ENCODE measurements at places on chromosomes 1 and 21. TPM values are rescaled to one million over a fixed set of nuclear protein-coding genes. Genes with fewer than 3 reads are reported as not detected.

GRCh38 chr1:203287109-203287893 is 18.0 kb upstream of the BTG2 start:
- peak; percentile 90 for DNase-seq

DNA sequence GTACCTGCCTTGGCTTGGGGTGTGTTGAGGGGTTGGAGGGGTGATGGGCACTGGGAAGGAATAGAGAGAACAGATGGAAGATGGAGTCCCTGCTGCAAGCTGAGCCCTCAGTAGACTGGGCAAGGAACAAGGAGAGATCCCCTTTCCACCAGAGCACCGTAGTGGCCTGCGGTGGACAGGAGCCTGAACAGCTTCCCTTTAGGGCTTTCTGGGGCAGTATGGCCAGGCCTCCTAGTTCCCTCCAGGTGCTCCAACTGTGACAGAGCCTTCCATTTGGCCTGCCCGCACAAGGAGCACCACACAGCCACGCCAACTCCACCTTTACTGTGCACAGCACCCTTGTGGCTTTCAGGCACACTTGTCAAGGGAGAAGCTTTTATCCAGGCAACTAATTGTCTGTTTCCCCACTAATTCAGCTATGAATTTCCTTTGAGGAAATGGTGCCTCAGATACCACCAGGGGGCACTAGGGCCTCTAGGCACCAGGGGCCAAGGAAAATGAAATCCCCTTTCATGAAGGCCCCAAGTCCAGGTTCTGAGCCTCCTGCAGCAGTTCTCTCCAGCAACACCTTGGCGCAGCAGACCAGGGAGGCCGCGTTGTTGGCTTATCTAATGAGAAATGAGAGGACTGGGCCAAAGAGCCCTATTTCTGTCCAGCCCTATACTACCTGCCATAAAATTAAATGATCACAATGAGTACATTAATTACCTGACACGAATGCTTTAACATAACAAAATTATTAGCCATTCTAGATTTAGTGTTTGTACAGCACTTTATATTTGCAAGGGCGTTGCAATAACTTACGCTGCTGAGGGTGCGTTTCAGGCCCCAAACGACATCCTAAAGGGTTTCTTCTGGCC is 23.1 kb upstream of the ERI3 start:
- DNase-seq = peak; percentile 47

DNA sequence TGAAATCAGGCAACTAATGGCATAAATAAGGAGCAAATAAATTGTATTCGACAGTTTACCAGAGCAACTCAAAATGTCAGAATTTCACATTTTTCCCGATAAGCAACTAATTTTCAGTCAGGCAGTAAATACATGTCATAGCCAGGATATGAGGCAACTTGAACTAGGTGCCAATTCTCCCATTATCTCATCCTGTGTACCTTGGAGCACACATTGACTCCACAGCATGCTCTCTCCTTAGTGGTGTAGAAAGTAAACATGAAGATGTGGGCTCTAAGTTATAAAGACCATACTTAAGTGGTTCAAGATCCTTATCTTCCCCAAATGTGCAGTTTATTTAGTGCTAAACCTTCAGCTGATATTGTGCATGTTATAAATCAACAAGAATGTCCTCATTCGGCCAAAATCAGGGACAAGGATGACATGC is 197.8 kb downstream of the VAV3 start:
- DNase-seq = no peak

- peak; percentile 76 for DNase-seq
Observed at GRCh38 chr1:26733982-26734381, 38.2 kb downstream of the ARID1A start.

DNA sequence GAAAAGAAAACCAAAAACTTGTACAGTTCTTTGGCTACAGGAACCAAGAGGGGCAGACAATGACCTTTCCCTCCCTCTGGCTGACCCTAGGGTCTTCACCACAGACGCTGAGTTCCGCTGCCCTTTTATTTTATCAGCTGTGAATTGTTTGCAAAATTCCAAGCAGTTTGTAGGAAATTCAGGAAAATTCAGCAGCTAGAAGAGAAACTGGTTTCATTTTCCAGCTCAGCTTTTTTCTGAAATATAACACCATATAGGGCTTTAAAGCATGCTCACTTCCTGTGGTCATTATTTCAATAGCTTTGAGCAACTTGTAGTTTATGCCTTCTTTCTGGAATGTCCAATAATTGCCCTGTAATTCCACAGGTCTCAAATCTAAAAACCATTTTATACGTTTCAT is 5.5 kb upstream of the PIK3R3 start:
- peak; percentile 68 for DNase-seq

- no peak for DNase-seq
Observed at GRCh38 chr1:231134624-231135023, 27.2 kb upstream of the TRIM67 start.

- no peak for DNase-seq
Observed at GRCh38 chr1:84634536-84635205, 55.6 kb downstream of the SSX2IP start.

GRCh38 chr1:152461544-152461943 is 47.5 kb upstream of the CRNN start:
- peak; percentile 72 for DNase-seq

GRCh38 chr21:18970941-18971340 is 567.4 kb upstream of the TMPRSS15 start:
- no peak for DNase-seq

DNA sequence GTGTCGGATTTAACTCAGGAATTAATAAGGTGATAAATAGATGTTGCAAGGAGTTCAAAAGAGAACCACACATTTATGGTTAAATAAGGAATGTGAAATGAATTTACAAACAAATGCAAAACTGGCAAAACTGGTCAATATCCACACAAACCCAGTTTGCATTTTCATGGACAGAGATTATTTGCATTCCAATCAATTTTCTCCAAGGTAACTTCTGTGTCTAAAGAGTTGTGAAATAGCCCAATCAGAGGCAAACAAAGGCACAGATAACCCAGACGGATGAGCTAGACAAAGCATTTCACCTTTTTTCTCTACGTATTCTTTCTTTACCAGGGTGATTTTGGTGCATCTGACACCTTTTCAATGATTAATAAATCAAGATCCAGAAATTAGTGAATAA is 63.9 kb downstream of the MAP3K7CL start:
- no peak for DNase-seq

GRCh38 chr1:94661431-94661932 is 119.9 kb upstream of the F3 start:
- no peak for DNase-seq

DNA sequence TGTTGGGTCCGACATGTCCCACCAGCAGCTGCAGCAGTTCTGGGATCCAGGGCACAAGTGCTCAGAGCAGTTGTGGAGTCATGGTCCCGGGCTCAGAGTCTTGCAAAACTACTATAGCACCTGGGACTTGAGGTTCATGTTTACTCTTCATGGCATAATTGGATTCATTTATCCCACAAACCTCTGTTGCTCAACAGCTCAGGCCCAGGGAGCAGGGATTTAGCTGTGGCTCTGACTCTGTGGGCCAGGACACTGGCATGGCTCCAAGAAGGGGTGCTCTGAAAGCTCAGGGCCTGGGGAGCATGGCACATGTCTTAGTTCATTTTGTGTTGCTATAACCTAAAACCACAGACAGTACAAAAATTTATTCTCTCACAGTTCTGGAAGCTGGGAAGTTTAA is 626.7 kb upstream of the ADGRL2 start:
- DNase-seq = no peak

DNA sequence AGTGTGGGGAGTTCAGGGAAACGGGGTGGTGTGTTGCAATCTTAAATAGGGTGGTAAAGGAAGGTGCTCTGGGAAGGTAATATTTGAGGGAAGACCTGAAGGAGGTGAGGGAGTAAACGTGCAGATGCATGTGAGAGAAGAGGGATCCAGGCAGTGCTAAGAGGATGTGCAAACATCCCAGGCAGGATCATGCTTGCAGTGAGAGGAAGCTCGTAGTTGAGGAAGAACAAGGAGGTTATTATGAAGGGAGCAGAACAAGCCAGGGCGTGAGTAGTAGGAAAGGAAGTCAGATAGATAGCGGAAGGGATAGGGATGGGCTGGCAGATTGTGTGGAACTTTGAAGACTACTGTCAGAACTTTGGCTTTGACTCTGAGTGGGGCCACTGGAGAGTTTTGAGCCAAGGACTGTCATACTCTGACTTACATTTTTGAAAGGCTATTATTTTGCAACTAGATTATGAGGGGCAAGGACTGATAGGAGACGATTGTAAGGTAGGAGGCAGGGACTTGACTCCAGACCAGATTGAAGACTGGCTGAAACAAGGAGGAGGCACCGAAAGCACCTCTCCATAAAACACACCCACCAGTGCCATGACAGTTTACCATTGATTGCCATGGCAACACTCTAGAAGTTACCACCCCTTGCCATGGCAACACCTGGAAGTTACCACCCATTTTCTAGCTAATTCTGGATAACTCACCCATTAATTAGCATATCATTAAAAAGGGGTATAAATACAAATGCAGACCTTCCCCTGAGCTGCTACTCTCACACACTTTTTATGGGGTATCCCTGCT is 67.0 kb downstream of the XCL2 start:
- no peak for DNase-seq

DNA sequence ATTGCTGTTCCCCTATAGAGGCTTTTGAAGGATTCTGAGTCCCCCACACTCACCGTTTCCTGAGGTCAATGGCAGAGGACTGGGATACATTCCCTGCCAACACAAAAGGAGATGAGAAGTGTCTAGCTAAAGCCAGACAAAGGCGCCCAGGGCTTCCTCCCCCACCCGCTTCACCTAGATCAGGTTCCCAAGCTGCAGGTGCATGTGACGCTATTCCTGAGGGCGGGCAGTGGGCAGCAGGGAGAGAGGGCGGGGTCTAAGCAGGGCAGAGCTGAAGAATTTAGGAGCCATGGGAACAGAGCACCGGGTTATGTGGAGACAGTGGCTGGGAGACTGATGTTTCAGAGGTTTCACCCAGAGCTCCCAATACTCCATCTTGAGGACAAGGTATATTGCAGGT is 6.0 kb upstream of the ARHGEF2 start:
- no peak for DNase-seq

DNA sequence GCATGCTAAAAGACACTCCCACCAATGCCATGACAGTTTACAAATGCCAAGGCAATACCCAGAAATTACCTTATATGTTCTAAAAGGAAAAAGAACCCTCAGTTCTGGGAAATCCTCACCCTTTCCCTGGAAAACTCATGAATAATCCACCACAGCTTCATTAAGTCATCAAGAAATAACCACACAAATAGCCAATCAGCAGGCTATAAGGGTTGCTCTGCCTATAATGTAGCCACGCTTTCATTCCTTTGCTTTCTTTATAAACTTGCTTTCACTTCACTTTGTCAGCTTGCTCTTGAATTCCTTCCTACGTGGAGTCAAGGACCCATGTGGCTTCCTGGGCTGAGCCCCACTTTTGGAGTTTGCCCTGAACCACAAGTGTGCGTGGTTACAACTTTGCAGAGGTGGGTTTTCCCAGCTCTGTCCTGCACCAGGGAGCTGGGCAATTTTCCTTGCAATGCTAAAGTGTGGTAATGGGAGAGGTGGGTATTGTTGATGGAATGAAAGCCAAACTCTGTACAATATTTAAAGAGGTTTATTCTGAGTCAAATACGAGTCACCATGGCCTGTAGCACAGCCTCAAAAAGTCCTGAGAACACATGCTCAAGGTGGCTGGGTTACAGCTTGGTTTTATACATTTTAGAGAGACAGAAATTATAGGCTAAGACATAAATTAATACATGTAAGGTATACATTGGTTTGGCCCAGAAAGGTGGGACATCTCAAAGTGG is 42.2 kb upstream of the COG2 start:
- DNase-seq = no peak

- no peak for DNase-seq
Observed at GRCh38 chr21:41611966-41612606, 104.1 kb upstream of the TMPRSS2 start.

- DNase-seq = no peak
Observed at GRCh38 chr21:36990508-36991205, 15.8 kb upstream of the RIPPLY3 start.

DNA sequence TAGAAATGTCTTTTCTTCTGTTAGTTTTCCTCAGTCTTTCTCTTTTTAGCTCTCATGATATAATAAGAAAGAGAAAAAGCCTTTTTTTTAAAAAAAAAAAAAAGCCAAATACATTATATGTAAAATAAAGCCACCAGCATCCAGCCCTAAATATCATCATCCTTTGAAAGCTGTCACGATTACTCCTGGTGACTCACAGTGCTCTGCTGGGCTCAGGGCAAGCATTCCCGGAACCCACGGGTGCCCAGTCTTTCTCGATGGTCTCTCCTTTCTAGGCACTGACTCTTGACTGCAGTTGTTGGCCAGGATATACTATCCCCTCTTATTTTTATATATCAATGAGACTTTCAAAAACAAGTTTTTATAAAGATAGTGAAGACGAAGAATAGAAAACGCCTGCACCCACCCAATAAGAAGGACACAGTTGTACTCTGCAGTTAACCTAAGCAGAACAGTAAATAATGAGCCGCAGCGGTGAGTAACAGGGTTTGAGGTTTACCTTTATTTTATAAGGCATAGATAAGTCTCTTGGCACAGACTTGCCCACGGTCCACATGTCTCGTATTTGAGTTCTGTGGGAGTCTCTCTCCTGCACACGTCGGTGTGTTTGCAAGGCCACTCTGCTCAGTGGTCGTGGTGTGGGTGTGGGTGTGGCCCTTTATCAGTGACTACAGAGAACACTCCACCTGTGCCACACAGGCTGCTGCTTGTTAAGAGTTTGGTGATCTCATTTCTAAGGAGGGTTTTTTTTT is 15.7 kb upstream of the MX2 start:
- no peak for DNase-seq

LRRC52 gene
- total RNA-seq = not detected

CMPK1 gene
- 152 TPM for total RNA-seq

MROH9 gene
- not detected for total RNA-seq

CD53 gene
- not detected for total RNA-seq

RGS8 gene
- not detected for total RNA-seq

KRTAP7-1 gene
- total RNA-seq = not detected

ACTL8 gene
- total RNA-seq = not detected
